ENCODE measurements at places on chromosomes 1 and 21.

- DNase-seq, result no peak
Observed at GRCh38 chr1:53163291-53163768, 20.9 kb upstream of the SLC1A7 start.

DNA sequence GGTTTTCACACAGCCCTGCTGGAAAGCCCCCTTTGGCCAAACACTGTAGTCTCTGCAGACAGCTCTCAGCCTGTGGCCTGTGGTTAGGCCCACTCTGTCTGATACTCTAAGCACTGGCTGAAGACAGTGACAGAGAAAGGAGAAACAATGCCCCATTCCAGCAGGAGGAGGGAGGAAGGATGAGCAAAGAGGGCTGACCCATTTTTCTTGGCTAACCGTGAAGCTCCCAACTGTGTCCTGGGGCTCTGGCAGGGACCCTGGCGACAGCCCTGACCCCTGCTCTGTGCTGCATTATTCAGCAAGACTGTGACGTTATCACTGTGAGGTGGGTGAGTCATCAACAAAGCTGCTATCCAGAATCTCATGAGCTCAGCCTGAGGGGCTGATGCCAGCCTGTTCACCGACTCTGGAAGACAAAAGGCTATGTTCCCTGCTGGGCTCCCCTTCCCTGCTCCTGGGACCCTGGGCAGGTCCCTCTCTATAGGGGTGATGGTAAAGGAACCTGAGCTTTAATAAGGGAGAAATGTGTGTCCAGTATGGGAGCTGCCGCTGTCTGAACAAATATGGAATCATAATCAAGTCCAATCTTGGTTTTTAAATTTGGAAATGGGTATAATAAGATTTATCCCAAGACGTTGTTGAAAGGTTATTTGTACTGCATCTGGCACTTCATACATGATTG, 107.0 kb downstream of the RHOU start:
- DNase-seq, result no peak

DNA sequence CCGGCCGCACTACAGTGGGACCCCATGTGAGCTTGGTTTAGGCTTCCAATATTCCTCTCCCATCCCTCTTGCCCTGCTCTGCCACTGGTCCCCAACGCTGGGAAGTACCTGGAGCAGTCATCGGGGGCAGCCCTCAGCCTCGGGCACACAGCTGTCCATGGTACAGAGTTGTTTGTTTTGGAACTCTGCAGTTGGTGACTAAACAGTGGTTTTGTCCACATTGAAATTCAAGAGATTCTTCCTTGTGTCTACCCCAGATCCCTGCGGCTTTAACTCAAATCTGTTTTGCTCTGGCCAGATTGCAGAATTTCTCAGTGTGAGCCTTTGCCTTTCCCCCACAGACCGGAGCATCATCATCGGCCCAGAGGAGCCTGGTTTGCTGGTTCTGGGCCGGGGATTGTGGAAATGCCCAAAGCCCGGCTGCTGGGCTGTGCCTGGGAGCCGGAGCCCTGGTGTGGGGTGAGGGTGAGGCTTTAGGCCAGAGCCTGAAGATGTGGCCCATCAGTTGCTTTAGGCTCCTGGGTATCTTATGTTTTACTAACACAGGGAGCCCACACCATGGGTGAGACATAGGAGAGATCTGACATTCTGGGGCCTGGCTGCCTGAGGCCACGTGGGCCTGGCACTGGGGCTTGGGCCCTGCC, 93.2 kb downstream of the ARHGEF10L start:
- DNase-seq, result no peak

- DNase-seq, result no peak
Observed at GRCh38 chr1:205244384-205244783, 16.6 kb downstream of the TMCC2 start.

- DNase-seq, result no peak
Observed at GRCh38 chr1:103341377-103341880, 184.1 kb upstream of the RNPC3 start.

GRCh38 chr1:94284476-94284875, 47.1 kb upstream of the ARHGAP29 start:
- no peak for DNase-seq

- DNase-seq, result no peak
Observed at GRCh38 chr1:164868990-164869389, 310.0 kb downstream of the PBX1 start.

- DNase-seq, result no peak
Observed at GRCh38 chr1:92167151-92167550, 50.6 kb upstream of the C1orf146 start.

GRCh38 chr1:239511875-239512274, 125.5 kb downstream of the CHRM3 start:
- no peak for DNase-seq

DNA sequence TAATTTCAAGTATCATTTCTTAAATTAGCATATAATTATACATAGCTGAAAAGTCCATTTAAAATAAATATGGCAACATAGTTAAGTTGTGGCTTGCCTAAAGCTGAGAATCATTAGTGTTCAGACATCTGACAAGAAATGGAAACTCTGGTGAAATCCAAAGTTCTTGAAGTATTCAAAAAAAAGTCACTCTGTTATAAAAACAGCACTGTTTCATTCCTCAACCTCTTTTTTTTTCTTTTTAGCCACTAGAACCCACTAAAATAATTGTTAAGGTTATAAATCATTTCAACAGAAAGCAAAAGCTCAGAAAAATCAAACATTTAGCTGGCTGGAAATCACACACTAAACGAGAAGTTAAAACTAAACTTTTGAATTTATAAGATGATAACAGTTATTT, 476.7 kb downstream of the LTN1 start:
- no peak for DNase-seq

- no peak for DNase-seq
Observed at GRCh38 chr1:89986020-89986419, 8.9 kb upstream of the ZNF326 start.

- DNase-seq, result no peak
Observed at GRCh38 chr1:155177918-155178281, 4.3 kb downstream of the TRIM46 start.

- DNase-seq, result no peak
Observed at GRCh38 chr1:111505641-111506119, 2.2 kb upstream of the ADORA3 start.

GRCh38 chr1:160801836-160802580, 6.0 kb downstream of the LY9 start:
- DNase-seq, result no peak

DNA sequence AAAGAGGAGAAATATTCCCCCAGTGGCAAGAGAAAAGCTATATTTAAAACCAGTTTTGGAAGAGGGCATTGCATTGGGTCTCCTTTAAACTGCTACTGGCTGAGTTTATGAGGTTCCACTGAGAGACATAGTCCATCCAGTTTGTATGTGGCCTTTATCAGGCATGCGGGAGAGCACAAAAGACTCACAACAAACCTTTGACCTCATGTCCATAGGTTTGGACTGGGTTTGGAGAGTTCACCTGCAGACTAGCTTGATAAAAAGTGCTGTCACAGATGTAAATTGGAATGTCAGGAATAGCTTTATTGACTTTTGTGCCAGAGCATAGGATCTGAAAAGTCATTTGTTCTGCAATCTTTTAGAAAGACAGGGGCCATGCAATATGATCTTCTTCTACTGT, 131.0 kb upstream of the NRIP1 start:
- no peak for DNase-seq

- DNase-seq, result no peak
Observed at GRCh38 chr1:201602413-201603265, 63.7 kb downstream of the NAV1 start.

- DNase-seq, result no peak
Observed at GRCh38 chr1:231597971-231598370, 28.6 kb upstream of the DISC1 start.

GRCh38 chr1:92123868-92124267, 43.7 kb downstream of the BTBD8 start:
- no peak for DNase-seq

- DNase-seq, result no peak
Observed at GRCh38 chr21:31900121-31900895, 27.5 kb downstream of the HUNK start.

DNA sequence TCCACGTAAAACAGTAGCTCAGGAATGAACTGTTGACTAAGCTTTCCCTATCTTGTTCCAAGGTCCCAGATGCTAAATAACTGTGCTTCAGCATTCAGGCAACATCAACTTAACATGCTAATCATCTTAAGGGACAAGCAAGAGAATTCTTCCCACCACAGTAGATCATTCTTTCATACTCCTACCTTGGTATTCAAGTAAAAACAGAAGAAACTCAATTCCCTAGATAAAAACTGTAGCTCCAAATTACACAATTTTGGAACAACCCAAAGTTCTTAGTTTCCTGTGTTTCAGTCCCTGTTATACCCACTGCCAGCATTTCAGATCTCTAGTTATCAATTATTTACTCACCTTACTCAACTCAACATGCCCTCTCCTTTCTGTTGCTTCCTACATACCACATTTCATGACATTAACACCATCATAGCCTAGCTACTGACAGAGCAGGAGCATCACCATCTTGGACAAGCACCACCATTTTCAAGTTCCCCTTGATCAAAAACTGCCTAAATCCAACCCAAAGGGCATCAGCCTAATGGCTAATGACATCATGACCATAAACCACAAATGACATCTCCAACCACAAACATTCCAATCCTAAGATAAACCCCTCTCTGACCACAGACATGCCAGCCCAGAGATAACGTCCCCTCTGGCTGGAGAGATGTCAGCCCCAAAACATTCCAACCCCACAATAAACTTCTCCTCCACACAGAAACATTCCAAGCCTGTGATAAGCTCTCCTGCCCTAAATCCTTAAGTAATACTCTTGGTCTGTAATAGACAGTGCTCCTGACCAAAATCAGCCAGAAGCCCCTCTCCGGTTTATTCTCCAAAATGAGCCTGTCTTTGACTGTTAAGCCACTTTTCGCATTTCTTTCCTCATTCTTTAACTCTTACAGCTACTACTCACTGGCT, 191.2 kb downstream of the RERE start:
- no peak for DNase-seq

DNA sequence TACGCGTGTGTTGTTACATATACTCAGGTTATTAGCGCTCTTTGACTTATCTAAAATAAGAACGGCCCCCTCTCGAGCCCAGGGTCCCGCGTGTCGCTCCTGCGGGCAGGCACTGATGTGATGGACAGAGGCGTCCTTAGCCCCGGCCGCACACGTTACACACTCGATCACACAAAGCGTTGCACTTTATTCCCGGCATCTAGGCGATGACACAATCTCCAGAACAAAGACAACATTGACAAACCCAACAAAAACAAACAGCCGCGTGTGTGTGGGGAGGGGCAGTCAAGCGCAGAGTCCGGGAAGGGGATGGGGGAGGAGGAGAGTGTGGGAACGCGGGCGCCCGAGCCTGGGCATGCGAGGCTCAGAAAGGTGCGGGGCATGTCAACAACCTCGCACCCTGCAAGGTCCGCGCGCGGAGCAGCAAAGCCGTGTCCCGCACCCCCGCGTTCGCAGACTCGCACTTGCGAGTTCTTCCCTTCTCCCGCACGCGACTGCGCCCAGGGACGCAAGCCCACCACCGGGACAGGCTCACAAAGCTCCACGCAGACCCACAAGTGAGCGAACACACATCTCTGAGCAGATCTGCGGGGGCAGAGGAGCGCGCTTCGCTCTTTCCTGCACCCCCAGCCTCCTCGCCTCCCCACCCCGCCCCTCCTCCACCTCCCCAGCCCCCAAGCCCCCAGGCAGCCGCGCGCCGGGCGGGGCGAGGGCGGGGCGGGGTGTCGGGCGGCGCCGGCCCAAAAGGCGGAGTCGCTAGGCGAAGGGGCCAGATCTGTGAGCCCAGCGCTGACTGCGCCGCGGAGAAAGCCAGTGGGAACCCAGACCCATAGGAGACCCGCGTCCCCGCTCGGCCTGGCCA, at the start of gene EFNA1:
Gene EFNA1, plus strand, starts transcription at position 772 of the 862 bp plus-strand sequence. CDS start 102 bp downstream, outside the sequence.
- DNase-seq, result peak; percentile 52

DNA sequence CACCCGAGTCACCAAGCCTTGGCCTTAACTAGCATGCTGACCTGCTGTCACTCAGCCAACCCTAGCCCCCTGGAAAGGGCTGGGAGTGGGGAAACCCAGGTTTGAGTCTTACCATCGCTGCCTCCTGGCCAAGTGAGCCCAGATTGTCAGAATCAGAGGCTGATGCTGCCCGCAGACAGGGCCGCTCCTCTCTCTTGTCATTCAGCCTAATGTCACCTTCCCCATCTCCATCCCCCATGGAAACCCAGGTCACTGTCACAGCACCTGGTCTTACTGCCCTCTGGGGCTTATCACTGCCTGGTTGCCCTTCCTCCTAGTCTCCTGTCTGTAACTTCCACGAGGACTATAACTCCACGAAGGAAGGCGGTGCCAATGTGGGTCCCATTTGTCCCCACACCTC, 53.6 kb upstream of the CASZ1 start:
- no peak for DNase-seq

GRCh38 chr1:179380299-179380698, 14.5 kb downstream of the AXDND1 start:
- no peak for DNase-seq

GRCh38 chr1:32758795-32759430, 56.3 kb upstream of the SYNC start:
- DNase-seq, result no peak

GRCh38 chr21:26966649-26967061, 233 bp downstream of the ADAMTS5 start:
- DNase-seq, result no peak

GRCh38 chr21:31351438-31351837, 7.4 kb upstream of the TIAM1 start:
- DNase-seq, result no peak

DNA sequence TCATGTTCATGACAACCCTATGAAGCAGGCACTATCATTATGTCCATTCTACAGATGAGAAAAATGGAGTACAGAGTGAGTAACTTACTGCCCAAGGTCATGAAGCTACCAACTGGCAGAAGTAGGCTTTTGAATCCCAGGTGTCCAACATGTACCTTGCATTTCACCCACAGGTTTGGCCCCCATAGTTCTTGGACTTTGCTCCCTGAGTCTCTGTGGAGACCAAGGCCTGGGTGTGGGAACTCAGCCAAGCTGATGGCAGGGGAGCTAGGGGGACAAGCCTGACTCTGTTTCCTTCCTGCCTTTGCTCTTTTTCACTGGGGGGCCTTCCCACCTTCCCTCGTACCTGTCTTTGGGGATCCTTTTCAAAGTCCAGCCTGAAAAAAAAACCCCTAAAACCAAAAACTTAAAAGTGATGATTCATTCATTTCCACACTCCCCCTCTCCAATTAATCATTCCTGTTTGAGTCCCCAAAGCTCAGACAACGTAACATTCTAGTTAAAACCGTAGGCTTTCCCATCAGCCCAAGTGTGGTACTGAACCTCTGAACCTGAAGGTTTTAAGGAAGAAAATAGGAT, 8.5 kb upstream of the TTC22 start:
- no peak for DNase-seq

GRCh38 chr1:30600706-30601105, 122.7 kb downstream of the MATN1 start:
- no peak for DNase-seq

GRCh38 chr1:36924282-36924811, 110.0 kb downstream of the GRIK3 start:
- peak; percentile 16 for DNase-seq

Data from activated naive CD4-positive, alpha-beta T cell treated with Interleukin-2 at 50 U/mL for 16 hours (primary cell).